Spinal cord (tissue), 10 donors: ENCODE measurements at places on chromosomes 2 and 18. TPM values are rescaled to one million over a fixed set of nuclear protein-coding genes. Genes with fewer than 3 reads are reported as not detected.

The UPP2 gene
- total RNA-seq, result 0.55 TPM

The ATOH8 gene
- 5.8 TPM for total RNA-seq

DNA sequence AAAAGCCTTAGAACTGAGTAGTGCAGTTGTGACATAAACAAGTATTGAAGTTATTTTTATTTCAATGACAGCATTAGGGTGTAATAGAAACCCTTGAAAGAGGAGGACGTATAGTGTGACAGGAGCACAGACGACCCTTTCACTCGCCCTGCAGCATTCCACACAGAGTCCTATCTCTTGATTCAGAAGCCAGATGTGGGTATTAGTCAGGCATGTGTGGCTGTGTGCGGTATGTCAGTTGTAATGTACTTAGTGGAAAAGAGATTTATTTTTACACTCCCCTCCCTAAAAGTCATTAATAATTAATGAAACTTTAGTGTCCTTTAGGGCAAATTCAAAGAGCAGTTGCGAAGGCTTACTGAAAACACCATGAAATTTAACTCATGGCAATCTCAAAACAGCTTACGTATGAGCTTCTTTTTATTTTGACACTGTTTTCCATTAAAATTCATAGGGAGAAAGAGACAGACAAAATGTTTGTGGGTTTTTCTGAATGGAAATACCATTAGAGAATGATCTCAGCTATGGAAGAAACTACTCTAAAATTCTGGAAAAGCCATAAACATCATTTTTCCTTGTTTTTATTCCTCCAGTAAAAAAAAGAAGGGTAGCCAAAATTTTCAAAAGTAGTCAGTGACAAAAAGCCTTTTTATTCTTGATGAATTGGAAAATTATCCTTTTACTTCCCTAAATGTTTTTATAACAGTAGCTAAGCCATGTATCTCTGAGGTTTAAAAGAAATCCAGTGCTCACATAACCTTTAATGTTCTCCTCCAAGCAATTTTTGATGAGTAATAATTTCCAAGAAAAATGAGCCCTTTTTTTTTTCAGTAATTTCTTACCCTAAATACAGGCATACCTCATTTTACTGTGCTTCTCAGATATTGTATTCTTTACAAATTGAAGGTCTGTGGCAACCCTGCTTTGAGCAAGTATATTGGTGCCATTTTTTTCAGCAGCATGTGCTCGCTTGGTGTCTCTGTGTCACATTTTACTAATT, 84.0 kb upstream of the DSEL start:
- no peaks in the 10 kb centered on the region for H3K27me3 ChIP-seq
- peak; percentile 36 for DNase-seq
- no peaks in the 10 kb centered on the region for H3K36me3 ChIP-seq

DNA sequence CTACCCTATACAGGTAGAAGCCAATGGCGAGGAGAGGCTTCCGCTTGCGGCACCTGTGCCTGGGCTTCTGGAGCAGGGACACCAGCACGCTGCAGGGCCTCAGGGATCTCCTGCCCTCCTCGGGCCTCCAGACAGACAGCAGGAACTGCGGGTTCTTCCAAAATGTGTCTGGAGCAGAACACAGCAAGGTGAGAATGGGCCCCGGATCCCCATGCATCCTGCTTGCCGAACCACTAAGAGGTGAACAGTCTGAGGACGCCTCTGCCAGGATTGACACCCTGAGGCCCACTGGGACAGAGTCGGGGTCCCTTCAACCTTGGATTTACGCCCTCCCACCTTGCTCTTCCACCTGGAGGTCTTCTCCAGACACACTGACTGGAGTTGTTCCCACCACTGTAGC, 25.4 kb downstream of the CAPN14 start:
- peaks cover 9% of the 10 kb centered on the region for H3K36me3 ChIP-seq
- no peaks in the 10 kb centered on the region for H3K27me3 ChIP-seq
- no peak overlapping the region for H3K27ac ChIP-seq
- H3K4me3 ChIP-seq, result no peak overlapping the region

The CSRNP3 gene
- total RNA-seq, result 32.7 TPM

The GPBAR1 gene
- 0.44 TPM for total RNA-seq

The MEP1B gene
- total RNA-seq, result 0.11 TPM

DNA sequence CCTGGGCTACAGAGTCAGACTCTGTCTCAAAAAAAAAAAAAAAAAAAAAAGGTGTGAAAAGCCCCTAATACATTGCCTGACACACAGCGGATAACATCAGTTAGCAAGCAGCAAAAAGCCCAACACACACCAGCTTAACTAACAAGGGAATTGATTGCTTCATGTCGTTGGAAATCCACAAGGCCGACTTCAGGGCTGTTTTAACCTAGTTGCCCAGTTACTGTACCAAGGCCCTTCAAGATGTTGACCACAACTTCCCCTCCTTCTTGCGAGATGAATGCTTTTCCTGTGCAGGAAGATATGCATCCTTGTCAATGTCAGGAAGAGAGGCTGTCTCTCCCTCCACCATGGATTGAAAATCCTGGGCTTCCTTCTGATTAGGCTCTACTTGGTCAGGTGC, 202.9 kb downstream of the MIB1 start:
- no peak overlapping the region for H3K4me3 ChIP-seq
- no peaks in the 10 kb centered on the region for H3K36me3 ChIP-seq
- no peak overlapping the region for H3K27ac ChIP-seq
- no peak for DNase-seq

The CARF gene
- total RNA-seq, result 24.9 TPM

DNA sequence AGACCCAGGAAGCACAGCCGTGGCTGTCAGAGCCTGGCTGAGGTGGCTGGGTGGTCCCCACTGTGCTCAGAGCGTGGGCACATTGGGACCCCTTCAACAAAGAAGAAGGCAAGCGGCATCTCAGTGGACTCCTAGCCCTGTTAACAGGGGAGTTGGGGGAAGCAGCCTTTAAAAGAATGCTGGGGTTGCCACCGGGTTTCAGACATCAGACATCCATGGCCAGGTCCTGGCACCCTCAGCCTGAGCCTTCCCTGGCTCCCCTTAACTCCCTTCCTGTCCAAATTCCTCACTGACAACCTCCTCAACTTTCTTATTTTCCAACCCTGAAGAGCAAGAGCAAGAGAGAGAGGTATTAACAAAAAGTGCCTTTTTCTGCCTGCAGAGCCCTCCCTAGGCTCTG, 24.8 kb upstream of the GNAL start:
- H3K27ac ChIP-seq, result no peak overlapping the region
- H3K4me3 ChIP-seq, result no peak overlapping the region
- DNase-seq, result no peak
- no peaks in the 10 kb centered on the region for H3K36me3 ChIP-seq
- H3K4me1 ChIP-seq, result no peaks in the 10 kb centered on the region

GRCh38 chr18:28004606-28005005, 172.3 kb downstream of the CDH2 start:
- peaks cover 10% of the 10 kb centered on the region for H3K36me3 ChIP-seq
- no peak for DNase-seq
- H3K27ac ChIP-seq, result no peak overlapping the region

GRCh38 chr18:73482901-73483300, 615.1 kb upstream of the NETO1 start:
- no peaks in the 10 kb centered on the region for H3K36me3 ChIP-seq
- no peaks in the 10 kb centered on the region for H3K27me3 ChIP-seq
- no peak overlapping the region for H3K27ac ChIP-seq
- DNase-seq, result no peak
- H3K4me3 ChIP-seq, result no peak overlapping the region

The PAPOLG gene
- 21.8 TPM for total RNA-seq

The ITPRIPL1 gene
- 7.5 TPM for total RNA-seq

- H3K4me1 ChIP-seq, result peaks cover 49% of the 10 kb centered on the region
- H3K27ac ChIP-seq, result no peak overlapping the region
- no peaks in the 10 kb centered on the region for H3K27me3 ChIP-seq
- no peak overlapping the region for H3K4me3 ChIP-seq
- DNase-seq, result no peak
- no peaks in the 10 kb centered on the region for H3K36me3 ChIP-seq
Measured at GRCh38 chr2:64625299-64626145, 28.2 kb downstream of the SERTAD2 start.

GRCh38 chr18:53241161-53241560, 901.2 kb downstream of the DCC start:
- H3K27me3 ChIP-seq, result no peaks in the 10 kb centered on the region
- H3K4me3 ChIP-seq, result no peak overlapping the region
- no peak overlapping the region for H3K27ac ChIP-seq
- no peak for DNase-seq
- no peaks in the 10 kb centered on the region for H3K4me1 ChIP-seq

The PROC gene
- total RNA-seq, result 0.99 TPM
